Substantia nigra (tissue), 51 donors: ENCODE measurements at places on chromosomes 6 and 20.

- no peak for DNase-seq
These were observed 64.4 kb downstream of the PTPN1 start for GRCh38 chr20:50574586-50574985.

DNA sequence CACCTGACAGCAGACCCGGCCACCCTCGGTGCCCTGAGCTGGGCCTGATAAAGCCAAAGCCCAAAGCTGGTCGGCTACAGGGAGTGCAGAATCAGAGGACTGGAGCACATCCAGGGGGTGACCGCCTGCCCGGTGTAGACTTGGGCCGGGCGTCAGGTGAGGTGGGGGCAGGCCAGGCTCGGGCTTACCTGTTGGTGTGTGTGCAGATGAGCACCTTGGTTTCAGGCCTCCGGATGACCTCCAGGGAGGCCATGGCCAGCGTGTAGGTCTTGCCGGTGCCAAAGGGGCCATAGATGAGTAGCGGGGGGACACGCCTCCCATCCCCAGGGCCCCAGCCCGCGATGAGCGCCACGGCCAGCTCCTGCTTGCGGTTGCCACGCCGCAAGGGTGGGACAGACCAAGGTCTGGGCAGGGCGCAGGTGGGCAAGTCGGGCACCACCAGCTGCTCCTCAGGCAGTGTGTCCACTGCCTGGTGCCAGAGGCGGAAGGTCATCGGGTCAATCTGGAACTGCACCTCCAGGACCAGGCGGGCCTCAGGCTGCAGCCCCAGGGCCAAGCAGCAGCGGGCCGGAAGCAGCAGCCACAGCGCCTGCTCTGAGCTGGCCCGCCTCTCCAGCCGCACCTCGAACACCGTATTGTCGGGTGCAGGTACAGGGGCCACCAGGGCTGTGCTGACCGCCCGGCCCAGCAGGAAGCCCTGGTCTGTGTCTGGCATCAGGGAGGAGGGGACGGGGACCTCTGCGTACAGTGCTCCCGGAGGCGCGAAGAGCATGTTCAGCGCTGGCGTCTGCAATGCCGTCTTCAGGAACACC is 5.7 kb downstream of the HELZ2 start:
- no peak for DNase-seq

DNA sequence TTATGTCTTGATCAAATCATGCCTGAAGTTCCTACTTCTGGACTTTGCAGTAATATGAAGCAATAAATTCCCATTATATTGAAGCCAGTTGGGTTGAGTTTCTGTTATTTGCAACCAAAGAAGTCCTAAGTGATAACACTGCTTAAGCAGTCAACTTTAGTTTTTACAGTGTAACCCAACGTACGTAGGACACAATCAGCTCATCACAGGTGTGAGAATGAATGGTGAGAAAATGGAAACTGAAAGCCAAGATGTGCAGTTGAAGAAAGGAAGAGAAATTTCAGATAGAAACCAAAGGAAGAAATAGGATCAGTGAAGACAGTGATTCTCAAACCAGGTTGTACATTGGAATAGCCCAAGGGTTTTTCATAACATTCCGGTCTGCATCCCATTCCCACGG is 211.4 kb upstream of the ZFP64 start:
- no peak for DNase-seq

GRCh38 chr20:59392736-59393135 is 92.3 kb downstream of the EDN3 start:
- no peak for DNase-seq

DNA sequence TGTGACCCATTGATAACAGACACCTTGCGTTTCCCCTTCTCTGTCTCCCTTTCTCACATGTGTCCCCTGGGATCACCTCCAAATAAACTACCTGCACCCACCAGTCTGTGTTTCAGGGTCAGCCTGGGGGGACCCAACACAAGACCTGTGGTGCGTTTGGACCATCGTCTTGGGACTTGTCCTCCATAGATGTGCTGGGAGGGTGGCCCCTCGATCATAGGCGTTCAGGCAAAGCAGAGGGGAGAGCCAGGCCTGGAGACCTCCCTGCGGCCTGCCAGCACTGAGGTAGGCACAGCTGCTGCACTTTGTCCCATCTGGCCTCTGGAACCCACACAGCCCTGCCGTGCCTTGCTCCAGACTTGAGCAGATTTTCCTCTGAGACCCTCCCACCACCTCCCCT is 18.1 kb downstream of the CST9 start:
- DNase-seq = no peak

GRCh38 chr6:83461438-83461837 is 30.6 kb upstream of the ME1 start:
- DNase-seq = no peak

DNA sequence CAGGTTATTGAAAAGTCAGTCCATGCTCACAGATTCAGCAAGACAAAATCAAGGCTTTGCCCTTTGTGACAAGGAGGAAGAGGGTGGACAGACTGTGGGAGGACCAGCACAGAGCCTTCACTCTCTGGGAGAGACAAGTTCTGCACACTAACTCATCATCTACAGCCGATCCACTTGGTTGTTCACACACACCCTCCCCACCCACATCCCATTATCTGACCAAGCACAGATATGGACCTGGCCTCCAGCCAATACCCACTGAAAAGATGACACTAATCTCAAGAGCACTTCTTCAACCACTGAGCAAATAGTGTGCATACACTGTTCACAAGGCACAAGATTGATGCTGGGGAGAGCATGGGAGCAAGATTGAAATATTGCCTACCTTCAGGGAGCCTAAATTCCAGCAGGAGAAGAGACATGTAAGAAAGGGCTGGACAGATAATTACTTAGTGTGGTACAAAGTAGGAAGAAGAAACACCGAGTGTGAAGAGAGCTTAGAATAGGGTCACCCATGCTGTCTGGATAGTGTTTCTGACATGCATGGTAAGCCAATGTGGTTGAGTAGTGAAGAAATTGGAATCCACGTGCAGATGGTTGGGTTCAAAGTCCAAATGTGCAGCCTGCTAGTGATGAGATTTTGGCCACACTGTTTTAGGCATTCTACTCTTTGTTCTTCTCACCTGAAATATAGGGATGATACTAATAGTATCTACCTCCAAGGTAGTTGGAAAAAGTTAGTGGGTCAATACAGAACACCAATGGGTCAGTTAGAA is 21.7 kb upstream of the IL17A start:
- DNase-seq = no peak
